Vein endothelial cell (primary cell): ENCODE measurements at places on chromosomes 2 and 18. TPM values are rescaled to one million over a fixed set of nuclear protein-coding genes. Genes with fewer than 3 reads are reported as not detected.

WDR12 gene
- 30.4 and 31.0 TPM in 2 replicates for total RNA-seq

GPBAR1 gene
- total RNA-seq = 0.10 and 0.33 TPM in 2 replicates

ASAP2 gene
- 68.0 and 72.8 TPM in 2 replicates for total RNA-seq

KIF5C gene
- total RNA-seq = 0.29 and 0.33 TPM in 2 replicates

LOXHD1 gene
- not detected in 2 replicates for total RNA-seq

GCFC2 gene
- 22.9 and 23.2 TPM in 2 replicates for total RNA-seq

IL1RL2 gene
- total RNA-seq = not detected in 2 replicates

KLHL14 gene
- under 0.01 and 0.38 TPM in 2 replicates for total RNA-seq

UGT1A10 gene
- total RNA-seq = not detected in 2 replicates

CNGA3 gene
- not detected in 2 replicates for total RNA-seq

CLHC1 gene
- total RNA-seq = 3.3 and 6.9 TPM in 2 replicates

RMND5A gene
- total RNA-seq = 37.2 and 44.0 TPM in 2 replicates

FSIP2 gene
- total RNA-seq = 0.10 and 0.33 TPM in 2 replicates

DPYSL5 gene
- total RNA-seq = not detected in 2 replicates
